Activated CD4-positive, alpha-beta T cell treated with anti-CD3 and anti-CD28 coated beads, Interleukin-2, amount 50 U/mL, for 48 hours (primary cell): ENCODE measurements at places on chromosomes 16 and 17.
A peak's percentile ranks its signal among the peaks of the same experiment; 100 is the strongest.

DNA sequence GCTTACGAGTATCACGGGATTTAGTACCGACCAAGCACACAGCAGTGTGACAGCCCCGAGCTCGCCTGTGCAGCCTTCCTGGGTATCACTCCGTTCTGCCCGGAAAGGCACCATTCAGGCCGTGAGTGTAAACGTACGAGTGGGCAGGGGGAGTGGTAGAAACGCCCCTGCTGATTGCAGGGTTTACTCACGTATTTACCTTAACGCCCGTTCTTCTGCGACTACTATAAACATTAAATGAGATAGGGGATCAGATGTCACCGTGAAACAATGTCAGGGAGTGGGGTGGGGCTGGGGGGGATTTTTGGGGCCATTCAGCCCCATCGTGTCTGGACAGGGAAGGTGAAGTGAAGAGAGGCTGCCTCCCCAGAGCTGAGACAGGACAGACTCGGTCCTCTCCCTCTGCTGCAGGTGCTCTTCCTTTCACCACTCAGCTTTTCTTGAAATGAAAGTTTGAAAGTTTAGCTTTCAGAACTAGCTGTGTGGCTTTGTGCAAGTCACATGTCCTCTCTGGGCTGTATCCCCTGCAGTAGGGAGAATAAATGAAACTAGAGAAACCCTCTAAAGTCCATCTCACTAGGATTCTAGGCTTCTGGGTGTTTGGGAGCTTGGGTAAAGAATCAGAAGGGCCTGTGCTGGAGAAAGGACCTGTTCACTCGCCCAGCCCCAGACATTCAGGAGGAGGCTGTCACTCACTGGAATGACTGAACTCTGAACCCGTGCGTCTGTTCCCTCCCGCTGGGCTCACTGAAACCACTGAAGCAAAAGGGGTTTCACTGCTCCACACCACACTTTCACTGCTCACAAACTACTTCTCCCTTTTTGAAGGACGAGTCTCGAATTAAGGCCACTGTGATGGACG is 66.7 kb downstream of the RPA1 start:
- no peak for DNase-seq

GRCh38 chr16:72841506-72841905 is 206.4 kb downstream of the ZFHX3 start:
- no peak for DNase-seq

DNA sequence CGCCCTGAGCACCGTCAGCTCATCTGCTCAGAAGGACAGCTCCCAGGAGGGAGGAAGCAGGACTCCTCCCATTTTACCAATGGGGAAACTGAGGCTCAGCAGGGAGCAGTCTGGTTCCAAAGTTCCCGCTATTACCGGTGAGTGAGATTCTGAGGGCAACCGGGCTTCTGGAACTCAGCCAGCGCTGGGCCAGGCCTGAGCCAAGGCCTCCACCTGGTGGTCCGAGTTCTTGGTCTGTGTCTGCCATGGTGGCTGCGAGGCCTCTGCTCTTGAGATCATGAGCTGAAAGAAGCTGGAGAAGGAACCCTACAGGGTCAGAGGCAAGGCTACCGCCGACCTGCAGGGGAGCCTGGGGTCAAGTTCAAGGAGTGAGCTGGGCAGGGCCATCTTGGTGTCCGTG is 110.8 kb upstream of the GSE1 start:
- no peak for DNase-seq

DNA sequence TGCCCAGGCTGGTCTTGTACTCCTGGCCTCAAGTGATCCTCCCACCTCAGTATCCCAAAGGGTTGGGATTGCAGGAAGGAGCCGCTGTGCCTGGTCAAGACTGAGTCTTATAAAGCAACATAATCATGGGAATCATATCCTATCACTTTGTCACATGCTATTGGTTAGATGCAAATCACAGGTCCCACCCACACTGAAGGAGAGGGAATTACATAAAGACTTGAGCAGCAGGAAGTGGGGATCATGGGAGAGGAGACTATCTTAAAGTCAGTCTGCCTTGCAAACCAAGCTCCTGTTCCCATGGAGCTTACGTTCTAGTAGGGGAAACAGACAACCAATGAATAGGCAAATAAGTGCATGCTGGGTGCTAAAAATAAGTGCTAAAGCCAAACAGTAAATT is 28.3 kb upstream of the TENT4B start:
- no peak for DNase-seq

DNA sequence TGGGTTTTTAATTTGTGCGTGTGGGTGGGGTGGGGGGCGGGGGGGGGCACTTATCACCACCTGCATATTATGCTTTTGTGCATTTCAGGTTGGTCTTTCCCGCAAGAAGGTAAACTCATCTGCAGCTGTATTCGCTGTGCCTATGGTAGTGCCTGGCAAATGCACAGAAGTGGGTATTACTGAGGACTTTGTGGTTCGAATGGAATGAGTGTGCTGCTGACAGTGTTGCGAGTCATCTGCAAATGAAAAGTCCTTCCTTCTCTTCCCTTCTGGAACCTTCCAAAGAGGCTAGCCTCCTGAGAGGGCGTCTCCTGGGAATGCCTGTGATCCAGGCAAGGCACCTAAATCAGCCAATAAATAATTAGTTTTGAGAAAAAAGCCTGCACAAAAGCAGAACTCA is 532.9 kb downstream of the MAF start:
- DNase-seq: no peak

GRCh38 chr17:64778240-64779097 is 116.4 kb upstream of the SMURF2 start:
- no peak for DNase-seq

- no peak for DNase-seq
These were observed 158.2 kb downstream of the AIPL1 start for GRCh38 chr17:6276711-6277110.

- no peak for DNase-seq
These were observed 2.1 kb upstream of the ADCY7 start for GRCh38 chr16:50263940-50264929.

GRCh38 chr17:15081008-15081407 is 184.1 kb downstream of the PMP22 start:
- DNase-seq: no peak

- DNase-seq: no peak
These were observed 362.6 kb downstream of the CNTNAP4 start for GRCh38 chr16:76639685-76640289.

- DNase-seq: no peak
These were observed 84.1 kb downstream of the AIPL1 start for GRCh38 chr17:6350806-6351205.

DNA sequence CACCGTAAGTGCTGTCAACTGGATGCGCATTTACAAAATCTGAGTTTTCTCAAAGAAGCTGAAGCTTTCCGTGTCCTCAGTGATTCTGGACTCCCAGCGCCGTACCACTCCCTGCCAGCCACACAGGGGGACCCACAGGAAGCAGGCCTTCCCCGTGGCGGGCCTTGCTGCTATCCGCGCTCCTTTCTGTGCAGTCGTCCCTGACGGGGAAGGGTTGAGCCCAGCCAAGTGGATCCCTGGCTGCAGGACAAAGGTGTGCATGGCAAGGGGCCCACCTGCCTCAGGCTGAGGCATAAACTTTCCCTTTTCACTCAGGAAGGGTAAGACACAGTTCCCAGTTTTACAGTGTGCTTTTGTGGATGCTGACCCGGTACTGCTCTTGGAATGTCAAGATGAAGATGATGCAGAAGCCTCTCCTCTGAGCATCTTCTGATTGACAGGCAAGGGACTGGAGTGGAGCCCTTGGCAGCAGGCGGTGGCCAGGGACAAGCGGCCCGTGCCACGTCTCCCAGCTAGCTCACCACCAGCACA is 93.0 kb downstream of the ANKRD11 start:
- DNase-seq: no peak

GRCh38 chr17:50172936-50173334 is 7.1 kb downstream of the SGCA start:
- DNase-seq: no peak

GRCh38 chr17:75552425-75553294 is 27.2 kb downstream of the LLGL2 start:
- DNase-seq: no peak

GRCh38 chr16:53892155-53892554 is 188.2 kb downstream of the FTO start:
- DNase-seq: peak; percentile 56

DNA sequence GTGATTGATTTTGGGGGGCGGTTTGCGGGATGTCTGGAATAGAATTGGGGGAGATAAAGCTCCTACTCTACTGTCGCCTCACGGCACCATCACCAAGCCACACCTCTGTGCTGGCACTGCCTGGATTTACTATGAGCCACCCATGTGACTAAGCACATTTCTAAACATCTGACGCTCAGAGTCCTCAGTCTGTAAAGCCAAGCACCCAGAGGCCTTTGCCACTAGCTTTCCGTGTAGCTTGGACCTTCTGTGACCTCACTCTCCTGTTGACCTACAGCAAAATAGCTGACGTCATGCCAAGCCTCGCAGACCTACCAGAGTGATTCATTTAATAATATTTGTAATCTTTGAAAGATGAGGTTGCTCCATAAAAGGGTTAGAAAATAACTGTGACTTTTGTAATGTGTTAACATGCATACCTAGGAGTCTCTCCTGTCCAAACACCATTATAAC is 38.5 kb upstream of the MYOCD start:
- no peak for DNase-seq

DNA sequence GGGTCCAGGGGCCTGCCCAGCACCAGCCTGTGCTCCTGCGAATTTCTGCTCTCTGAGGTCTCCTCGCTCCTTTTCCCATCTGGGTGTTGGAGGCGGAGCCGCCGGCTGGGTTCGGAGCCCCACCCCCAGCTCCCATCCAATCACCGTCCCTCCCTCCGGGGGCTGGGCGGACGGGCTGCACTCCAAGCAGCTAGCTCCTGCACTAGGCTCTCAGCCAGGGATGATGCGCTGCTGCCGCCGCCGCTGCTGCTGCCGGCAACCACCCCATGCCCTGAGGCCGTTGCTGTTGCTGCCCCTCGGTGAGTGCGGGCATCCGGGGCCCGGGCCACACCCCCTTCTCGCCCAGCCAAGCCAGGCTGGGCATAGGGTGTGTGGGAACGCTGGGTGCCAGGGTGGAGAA is at the start of gene NRN1L:
TSS of gene NRN1L (plus strand) at position 202 of the 400 bp plus-strand sequence. CDS start at position 221, 19 bp downstream.
- no peak for DNase-seq

DNA sequence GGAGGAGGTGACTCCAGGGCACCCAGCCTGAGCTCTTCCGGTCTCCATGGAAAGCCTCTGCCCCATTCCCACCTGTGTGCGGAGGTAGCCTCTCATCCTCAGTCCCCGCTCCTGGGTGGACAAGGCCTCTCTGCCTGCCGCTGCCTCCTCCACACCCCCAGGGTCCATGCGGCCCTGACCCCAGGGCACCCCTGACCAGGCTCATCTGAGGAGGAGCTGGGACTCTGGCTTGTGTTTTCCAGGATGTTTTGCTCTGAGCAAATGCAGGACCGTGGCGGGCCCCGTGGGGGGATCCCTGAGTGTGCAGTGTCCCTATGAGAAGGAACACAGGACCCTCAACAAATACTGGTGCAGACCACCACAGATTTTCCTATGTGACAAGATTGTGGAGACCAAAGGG is 6.9 kb downstream of the CD300A start:
- DNase-seq: no peak

- no peak for DNase-seq
These were observed 96.7 kb upstream of the XYLT1 start for GRCh38 chr16:17567455-17567854.

GRCh38 chr17:34981538-34982241 is 1.4 kb downstream of the LIG3 start:
- no peak for DNase-seq

GRCh38 chr17:8053600-8053999 is 14.7 kb downstream of the ALOX15B start:
- DNase-seq: no peak

DNA sequence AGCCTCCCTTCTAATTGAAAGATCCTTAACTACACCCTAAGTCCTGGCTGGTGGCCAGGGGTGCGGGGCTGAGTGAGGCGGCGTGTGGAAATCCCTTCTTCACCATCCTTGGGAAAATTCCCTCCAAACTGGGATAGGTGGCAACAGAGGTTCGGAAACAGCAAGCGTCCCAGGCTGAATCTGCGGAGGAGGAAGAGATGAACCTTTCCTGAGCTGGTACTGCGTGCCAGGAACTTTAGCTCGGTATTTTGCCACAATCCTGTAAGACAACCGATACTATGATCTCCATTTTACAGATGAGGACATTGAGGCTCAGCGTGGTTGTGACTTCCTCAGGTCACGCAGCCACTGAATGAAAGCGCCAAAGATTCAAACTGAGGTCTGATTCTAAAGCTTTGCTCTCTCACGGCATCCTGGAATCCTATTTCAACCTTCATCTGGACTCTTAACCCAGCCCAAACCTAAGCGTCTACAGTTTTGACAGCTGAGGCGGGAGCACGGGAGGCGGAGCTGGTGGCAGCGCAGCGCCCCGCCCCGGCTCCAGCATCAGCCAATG is 583 bp upstream of the CYLD start:
- no peak for DNase-seq

GRCh38 chr16:12547608-12547922 is 256.1 kb downstream of the CPPED1 start:
- DNase-seq: no peak

DNA sequence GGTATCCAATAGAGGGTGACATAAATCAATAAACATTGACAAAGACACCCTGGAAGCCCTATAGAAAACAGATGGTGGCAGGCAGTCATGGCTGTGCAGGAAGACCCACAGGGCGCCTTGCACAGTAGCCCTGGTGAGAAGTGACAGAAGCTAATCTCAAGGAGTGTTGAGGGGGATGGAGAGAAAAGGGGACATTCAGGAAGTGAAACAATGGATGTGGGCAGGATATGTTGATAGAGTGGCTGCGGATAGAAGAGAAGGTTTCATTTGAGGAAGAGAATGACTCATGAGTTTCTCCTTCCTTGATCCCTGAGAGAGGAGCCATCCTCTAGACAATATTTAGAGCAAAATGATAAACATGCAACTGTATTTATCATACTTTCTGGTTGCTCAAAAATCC is 468.8 kb upstream of the HSBP1 start:
- no peak for DNase-seq

GRCh38 chr17:76208120-76208519 is 32.2 kb downstream of the RNF157 start:
- no peak for DNase-seq

DNA sequence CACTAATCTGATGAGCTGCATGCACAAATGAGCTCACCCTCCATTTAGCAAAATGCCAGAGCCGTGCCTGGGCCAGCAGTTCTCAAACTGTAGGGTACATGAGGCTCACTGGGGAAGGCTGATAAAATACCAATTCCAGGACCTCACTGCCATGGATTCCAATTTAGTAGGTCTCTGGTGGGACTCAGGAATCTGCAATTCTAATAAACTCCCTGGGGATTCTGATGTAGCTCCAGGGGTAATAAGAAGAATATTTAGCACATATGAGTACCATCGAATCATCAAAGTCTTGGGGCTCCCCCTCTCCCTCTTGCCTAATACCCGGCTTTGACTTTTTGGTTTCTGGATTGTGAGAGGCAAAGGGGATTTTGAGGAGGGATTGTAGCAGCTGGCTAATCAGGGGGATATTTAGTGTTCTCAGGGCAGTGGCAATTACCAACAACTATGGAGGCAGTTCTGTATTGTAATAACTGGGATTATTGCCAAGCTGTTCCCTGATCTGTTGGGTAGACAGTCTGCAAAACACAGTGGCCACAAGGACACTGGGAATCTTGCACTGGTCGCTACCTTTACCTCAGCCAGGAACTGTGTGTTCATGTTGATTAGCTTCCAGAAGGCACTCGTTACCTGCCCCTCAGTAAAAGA is 140.4 kb downstream of the SHISA9 start:
- DNase-seq: no peak
